ENCODE measurements at places on chromosomes 3 and 15.

GRCh38 chr15:78103406-78104118 lies 11.2 kb downstream of the SH2D7 start:
- DNase-seq = no peak
- H3K4me1 ChIP-seq = peaks cover 31% of the 10 kb centered on the region
- no peak overlapping the region for H3K27ac ChIP-seq
- no peaks in the 10 kb centered on the region for H3K27me3 ChIP-seq
- H3K4me3 ChIP-seq = no peak overlapping the region

GRCh38 chr3:16058521-16058920 lies 116.0 kb upstream of the GALNT15 start:
- no peak overlapping the region for H3K4me3 ChIP-seq
- no peaks in the 10 kb centered on the region for H3K27me3 ChIP-seq
- H3K36me3 ChIP-seq = no peaks in the 10 kb centered on the region
- no peak for DNase-seq
- peaks cover 77% of the 10 kb centered on the region for H3K4me1 ChIP-seq
- H3K27ac ChIP-seq = no peak overlapping the region

DNA sequence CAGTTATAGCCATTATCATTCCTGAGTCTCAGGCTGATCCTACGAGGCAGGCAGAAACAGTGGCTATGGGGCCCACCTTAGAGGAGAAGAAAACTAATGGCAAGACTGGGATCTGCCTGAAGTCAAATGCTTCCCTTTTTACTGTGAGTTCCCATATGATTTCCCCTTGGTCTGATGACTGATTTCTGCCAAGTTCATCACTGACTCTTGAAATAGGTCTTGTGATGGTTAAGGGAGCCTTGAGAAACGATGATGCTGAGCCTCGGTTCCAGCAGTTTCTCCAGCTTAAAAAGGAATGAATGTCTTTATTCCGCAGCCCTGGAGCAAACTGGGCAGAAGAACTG lies 29.4 kb upstream of the LDHAL6B start:
- H3K36me3 ChIP-seq = 0 out of 3 replicates have a peak, but pooled peaks cover 2% of the 10 kb centered on the region
- no peaks in the 10 kb centered on the region for H3K4me1 ChIP-seq
- no peak overlapping the region for H3K4me3 ChIP-seq
- no peaks in the 10 kb centered on the region for H3K27me3 ChIP-seq

- no peaks in the 10 kb centered on the region for H3K27me3 ChIP-seq
- no peak overlapping the region for H3K27ac ChIP-seq
- no peaks in the 10 kb centered on the region for H3K4me1 ChIP-seq
- peaks cover 15% of the 10 kb centered on the region for H3K36me3 ChIP-seq
Measured at GRCh38 chr15:52257734-52258062, 37.9 kb downstream of the MYO5C start.

DNA sequence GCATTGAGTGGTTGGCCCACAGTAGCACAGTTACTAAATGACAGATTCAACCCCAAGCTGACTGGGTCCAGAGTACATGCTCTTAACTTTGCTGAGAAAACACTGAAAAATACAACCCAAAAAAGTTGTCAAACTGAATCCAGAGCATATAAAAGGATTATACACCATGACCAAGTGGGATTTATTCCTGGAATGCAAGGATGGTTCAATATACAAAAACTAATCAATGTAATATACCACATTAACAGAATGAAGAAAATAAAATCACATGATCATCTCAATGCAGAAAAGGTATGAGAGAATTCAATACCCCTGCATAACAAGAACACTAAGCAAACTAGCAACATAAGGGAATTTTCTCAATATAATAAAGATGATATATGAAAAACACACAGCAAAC lies 98.5 kb downstream of the STAG1 start:
- no peak overlapping the region for H3K4me3 ChIP-seq
- H3K27me3 ChIP-seq = no peaks in the 10 kb centered on the region
- no peak for DNase-seq
- no peaks in the 10 kb centered on the region for H3K36me3 ChIP-seq

DNA sequence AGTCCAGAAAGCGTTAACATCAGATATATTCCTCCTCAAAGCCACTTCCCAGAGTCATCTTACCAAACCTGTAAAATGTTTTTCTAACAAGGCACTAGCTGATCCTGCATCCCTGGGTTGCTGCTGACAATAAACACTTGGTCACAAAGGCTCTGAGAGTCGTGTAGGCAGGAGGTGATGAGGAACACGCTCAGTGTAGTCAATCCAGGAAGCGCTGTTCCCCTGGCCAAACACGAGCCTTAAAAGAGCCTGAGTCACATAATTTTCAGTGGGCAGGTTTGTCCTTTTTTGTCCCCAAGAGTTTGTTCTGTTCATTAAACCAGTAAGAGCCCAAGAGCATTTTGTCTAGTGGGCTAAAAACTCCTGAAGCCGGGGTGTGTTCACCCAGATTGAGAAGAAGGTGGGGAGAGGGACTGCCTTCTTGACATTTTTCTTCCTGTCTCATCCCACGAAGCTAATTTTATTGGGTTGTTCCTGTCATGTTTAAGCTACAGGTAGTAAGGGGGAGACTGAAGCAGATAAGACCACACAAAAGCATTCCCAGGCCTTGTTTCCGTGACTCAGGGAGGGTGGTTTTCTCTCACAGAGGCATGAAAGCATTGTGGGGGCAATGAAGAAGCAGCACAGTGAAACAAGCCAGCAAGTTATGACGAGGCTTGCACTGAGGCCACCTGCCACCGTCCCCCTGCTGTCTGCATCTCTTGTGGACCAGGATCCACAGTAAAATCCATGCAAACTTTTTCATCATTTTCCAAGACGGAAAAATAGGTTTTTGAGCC lies 73.7 kb downstream of the FOXB1 start:
- peaks cover 18% of the 10 kb centered on the region for H3K27me3 ChIP-seq
- DNase-seq = no peak
- H3K4me1 ChIP-seq = no peaks in the 10 kb centered on the region
- H3K36me3 ChIP-seq = no peaks in the 10 kb centered on the region
- H3K27ac ChIP-seq = no peak overlapping the region

- H3K36me3 ChIP-seq = no peaks in the 10 kb centered on the region
- H3K27ac ChIP-seq = peak overlapping the region; percentile 73
- H3K4me1 ChIP-seq = peaks cover 78% of the 10 kb centered on the region
- H3K27me3 ChIP-seq = no peaks in the 10 kb centered on the region
- H3K4me3 ChIP-seq = no peak overlapping the region
- peak; percentile 93 for DNase-seq
Measured at GRCh38 chr3:46578973-46579755, 13.1 kb upstream of the LRRC2 start.

- no peak overlapping the region for H3K27ac ChIP-seq
- DNase-seq = no peak
Measured at GRCh38 chr3:171222995-171223394, 196.5 kb upstream of the SLC2A2 start.

DNA sequence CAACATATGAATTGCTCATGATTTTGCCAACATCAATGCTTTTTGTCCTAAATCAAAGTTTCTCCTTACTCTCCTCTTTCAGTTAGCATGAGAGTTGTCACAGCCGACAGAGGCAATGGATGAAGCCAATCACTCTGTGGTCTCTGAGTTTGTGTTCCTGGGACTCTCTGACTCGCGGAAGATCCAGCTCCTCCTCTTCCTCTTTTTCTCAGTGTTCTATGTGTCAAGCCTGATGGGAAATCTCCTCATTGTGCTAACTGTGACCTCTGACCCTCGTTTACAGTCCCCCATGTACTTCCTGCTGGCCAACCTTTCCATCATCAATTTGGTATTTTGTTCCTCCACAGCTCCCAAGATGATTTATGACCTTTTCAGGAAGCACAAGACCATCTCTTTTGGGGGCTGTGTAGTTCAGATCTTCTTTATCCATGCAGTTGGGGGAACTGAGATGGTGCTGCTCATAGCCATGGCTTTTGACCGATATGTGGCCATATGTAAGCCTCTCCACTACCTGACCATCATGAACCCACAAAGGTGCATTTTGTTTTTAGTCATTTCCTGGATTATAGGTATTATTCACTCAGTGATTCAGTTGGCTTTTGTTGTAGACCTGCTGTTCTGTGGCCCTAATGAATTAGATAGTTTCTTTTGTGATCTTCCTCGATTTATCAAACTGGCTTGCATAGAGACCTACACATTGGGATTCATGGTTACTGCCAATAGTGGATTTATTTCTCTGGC lies 2.5 kb downstream of the OR4F6 start:
- H3K27me3 ChIP-seq = peaks cover 12% of the 10 kb centered on the region
- DNase-seq = no peak
- H3K27ac ChIP-seq = no peak overlapping the region

DNA sequence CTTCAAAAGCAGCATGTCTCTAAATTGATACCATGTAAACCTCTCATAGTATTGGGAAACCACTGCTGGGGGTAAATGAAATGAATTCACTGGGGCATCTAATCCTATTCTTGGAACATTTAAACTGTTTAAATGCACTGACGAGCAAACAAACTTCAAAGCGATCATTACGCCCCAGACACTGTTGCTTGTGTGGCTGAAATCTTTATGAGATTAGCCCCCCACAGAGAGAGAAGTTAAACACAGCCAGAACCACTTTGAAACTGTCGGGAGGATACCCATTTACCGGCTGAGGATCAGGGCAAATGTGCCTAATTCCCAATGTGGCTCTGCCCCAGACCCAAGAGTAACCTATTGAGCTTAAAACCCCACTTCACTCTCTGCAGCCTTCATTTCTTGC lies 308.4 kb upstream of the CDIN1 start:
- H3K4me3 ChIP-seq = no peak overlapping the region
- DNase-seq = no peak
- no peaks in the 10 kb centered on the region for H3K27me3 ChIP-seq
- no peaks in the 10 kb centered on the region for H3K4me1 ChIP-seq
- H3K27ac ChIP-seq = no peak overlapping the region
- H3K36me3 ChIP-seq = no peaks in the 10 kb centered on the region

DNA sequence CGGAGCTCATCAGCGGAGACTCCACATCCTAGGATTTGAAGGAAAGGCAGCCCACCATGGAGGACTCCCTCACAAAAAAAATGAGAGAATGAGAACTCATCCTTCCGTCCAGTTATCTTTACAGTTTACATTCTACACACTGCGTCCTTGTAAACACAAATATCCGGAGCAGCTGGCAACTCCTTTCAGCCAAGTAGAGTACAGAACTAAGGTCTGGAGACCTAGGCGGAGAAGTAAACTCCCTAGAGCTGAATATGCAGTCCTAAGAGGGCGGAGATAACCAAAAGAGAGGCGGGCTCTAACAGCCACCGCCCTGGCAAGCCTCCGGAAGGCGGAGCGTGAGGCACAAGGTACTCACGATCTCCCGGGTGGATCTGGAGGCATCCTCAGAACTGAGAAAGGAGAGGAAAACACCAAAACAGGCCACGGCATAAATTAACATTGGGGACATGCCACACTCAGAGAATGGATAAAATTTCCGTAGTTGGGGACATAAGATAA lies 924 bp upstream of the SIN3A start:
- peaks cover 5% of the 10 kb centered on the region for H3K36me3 ChIP-seq
- H3K4me1 ChIP-seq = peaks cover 36% of the 10 kb centered on the region
- peak; percentile 64 for DNase-seq
- peak overlapping the region; percentile 88 for H3K4me3 ChIP-seq

GRCh38 chr3:127915115-127915936 lies at the start of gene KBTBD12:
TSS of gene KBTBD12 (plus strand) at chr3:127915232. CDS start at chr3:127923062, 7,830 bp downstream.
- H3K4me1 ChIP-seq = no peaks in the 10 kb centered on the region
- DNase-seq = no peak
- no peak within 1 kb of the TSS for H3K4me3 ChIP-seq
- H3K36me3 ChIP-seq = no peaks in the 10 kb centered on the region
- no peak within 1 kb of the TSS for H3K27ac ChIP-seq

DNA sequence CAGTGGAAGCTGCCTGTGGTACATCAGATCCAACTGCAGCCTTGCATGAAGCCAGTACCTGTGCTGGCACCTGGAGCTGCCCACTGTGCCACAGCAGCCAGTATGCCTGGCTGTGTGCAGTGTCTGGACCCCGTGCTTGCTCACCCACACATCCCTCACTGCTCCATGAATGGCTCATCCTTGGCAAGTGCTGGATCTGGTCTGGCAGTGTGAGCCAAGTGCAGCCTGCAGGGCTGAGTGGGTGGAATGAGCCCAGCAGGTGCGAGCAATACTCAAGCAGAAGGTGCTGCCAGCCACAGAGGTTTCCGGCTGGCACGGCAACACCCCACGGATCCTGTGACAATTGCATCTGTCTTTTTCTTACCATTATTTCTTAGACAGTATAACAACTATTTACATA lies 488.2 kb upstream of the ROBO2 start:
- H3K36me3 ChIP-seq = no peaks in the 10 kb centered on the region
- no peaks in the 10 kb centered on the region for H3K4me1 ChIP-seq
- DNase-seq = no peak
- H3K27me3 ChIP-seq = no peaks in the 10 kb centered on the region
- H3K4me3 ChIP-seq = no peak overlapping the region

Data from HepG2 (cell line).